ENCODE measurements at places on chromosomes 11 and 22.
A peak's percentile ranks its signal among the peaks of the same experiment; 100 is the strongest.

DNA sequence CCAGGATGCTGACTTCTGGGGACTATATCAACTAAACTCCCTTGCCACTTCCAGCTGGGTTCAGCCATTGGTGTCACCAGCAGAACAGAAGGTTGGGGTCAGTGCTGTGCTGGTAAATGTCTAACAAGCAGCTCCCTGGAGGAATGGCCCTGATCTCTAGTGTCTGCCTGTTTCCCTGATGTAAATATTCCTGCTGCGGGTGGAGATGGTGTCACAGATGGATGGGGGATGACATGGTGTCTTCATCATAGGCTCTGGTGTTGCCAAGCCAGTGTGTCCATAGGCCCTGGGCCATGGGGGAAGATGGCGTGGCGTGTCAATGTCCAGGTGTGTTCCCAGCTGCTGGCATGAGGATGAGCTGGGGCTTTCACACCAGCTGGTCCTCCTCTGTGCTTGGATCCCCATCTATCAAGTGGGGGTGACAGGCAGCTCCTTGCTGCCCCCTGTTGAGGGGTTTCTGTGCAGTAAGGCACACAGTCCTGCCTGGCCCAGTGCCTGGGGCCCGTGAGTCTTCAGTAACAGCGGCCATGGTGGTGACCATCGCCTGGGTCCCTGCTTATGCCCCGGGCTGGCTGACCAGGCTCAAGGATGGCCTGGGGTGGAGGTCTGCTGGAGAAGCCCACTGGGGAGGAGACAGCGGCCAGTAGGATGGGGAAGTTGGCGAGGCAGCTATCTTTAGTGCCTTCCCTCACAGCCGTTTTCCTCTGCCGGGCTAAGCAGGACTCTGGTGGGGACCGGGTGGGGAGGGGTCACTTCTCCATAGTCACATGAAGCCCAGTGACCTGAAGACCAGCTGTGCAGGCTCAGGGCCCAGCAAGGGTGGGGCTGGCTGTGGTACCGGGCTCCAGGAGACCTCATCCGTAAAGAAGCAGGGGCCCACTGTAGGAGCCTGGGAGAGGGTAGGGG is 12.7 kb downstream of the RPL3 start:
- no peak for DNase-seq

- peak; percentile 32 for DNase-seq
Observed at GRCh38 chr11:97909614-97910399, 1110.9 kb upstream of the CNTN5 start.

GRCh38 chr11:134581966-134582769 is 170.1 kb upstream of the B3GAT1 start:
- no peak for DNase-seq

GRCh38 chr11:15920856-15921629 is 435.3 kb downstream of the SOX6 start:
- DNase-seq: no peak

- DNase-seq: no peak
Observed at GRCh38 chr11:86277741-86278140, 24.3 kb upstream of the HIKESHI start.

DNA sequence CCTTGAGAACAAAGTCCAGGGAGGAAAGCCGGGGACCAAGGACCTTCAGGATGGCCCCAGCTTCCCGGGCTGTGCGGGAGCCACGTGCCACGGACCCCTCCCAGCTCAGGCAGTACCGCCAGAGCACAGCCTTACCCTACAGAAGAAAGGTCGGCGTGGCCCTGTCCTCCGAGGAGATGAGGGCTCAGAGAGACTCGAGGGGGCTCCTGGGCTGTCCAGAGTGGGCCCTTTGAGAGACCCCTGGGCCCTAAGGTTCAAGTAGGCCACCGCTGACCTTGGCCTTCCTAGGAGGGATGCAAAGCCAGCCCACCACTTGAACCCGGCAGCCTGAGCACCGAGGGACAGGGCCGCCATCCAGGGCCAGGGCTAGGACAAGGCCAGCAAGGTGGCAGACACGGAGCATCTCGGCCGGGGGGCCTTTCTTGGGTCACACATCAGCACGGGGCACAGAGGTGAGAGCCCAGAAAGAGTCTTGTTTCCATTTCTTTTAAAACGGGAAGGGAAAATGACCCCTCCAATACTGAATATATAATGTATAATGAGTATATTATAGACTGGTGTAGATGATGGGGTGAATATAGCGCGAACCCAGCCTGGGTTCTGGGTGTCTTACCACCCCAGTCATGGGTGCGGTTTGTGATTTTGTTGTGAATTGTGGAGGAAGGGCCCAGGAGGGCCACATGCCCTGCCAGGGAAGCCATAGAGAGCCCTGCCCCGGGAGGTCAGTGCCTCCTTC is 34.4 kb upstream of the PPARA start:
- DNase-seq: no peak

GRCh38 chr11:62344210-62344609 is 7.0 kb downstream of the ASRGL1 start:
- no peak for DNase-seq

GRCh38 chr11:61499816-61500491 is 8.6 kb upstream of the LRRC10B start:
- DNase-seq: no peak

DNA sequence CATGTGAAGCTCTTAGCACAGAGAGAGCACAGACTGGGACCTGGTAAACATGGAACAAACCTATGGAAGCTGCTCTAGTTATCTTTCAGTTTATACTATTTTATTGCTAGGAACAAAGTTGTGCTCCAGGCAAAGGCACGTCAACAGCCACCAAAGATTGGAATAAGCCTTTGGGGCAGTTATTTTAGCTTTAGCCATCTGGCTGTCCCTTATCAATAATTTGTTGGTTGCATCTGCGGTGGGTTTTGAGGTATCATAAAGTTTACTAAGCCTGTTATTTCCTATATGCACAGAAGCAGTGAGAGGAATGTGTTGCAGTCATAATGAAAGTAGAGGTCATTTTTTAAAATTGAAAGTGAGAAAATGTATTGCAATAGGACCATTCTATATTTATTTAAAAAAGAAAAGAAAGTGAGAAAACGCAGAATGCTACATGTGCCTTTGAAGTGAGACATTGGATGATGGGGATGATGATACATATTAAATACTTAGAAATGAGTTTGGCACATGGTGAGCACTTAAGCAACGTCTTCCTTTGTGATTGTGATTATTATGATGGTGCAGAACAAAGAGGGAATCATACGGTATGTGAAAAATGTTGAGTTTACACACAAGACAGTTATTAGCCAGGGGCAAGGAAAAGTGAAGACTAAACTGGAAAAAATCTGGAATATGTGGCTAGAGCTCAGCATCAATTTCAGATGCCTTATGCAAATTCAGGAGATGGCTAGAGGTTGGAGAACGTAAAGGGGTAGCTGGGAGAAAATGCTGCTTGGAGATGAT is 58.3 kb downstream of the PRR5L start:
- peak; percentile 94 for DNase-seq

DNA sequence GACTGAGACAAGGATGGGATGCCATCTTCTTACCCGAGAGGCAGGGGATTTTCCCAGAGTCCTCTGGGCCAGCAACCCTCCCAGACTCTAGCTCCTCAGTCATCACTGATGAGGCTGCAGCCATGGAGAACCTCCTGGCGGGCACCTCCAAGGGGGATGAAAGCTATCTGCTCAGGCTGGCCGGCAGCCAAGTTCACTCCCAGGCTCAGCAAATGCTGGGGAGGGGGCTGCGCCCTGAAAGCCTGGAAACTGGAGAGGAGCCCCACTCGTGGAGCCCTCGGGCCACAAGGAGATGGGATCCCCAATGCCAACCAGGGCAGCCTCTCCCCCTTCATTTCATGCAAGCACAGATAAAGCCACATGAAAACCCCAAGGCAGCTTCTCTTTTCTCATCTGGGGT is 75.0 kb downstream of the CACNA1I start:
- no peak for DNase-seq

DNA sequence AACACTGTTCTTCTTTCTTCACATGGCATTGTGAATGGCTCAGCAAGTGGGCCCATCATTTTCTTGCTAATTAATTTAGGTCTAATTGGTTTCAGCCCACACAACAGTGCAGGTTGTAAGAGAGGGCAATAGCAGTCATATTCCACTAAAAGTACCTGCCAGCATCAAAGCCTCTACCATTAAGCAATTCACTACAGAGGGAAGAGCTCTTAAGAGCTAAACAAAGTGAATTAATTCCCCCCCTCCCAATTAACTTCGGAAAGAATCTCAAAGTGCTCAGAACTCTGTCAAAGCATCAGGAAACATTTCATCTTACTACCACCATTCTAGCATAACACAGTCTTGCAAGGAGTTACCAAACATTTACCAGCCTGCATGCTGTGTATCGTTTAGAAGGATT is 133.9 kb upstream of the UBASH3B start:
- DNase-seq: no peak

GRCh38 chr11:84887055-84887629 is 740.0 kb downstream of the DLG2 start:
- DNase-seq: peak; percentile 19

DNA sequence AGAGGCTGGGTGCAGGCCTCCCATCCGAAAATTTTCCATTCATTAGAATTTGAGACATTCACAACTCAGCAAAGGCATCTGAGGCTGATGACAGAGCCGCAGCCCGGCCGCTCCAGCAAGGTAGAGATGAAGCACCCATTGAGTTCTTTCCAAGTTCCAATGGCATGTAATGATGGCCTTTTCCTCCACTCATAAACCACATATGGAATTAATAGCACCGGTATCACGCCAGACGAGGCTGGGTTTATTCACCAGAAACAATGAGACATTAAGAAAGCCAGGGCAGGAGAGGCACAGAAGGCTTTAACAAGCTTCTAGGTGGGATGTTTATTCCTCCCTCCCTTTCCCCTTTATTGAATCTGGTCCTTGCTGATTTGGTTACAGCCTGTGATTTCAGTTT is 534.4 kb downstream of the MN1 start:
- peak; percentile 82 for DNase-seq

DNA sequence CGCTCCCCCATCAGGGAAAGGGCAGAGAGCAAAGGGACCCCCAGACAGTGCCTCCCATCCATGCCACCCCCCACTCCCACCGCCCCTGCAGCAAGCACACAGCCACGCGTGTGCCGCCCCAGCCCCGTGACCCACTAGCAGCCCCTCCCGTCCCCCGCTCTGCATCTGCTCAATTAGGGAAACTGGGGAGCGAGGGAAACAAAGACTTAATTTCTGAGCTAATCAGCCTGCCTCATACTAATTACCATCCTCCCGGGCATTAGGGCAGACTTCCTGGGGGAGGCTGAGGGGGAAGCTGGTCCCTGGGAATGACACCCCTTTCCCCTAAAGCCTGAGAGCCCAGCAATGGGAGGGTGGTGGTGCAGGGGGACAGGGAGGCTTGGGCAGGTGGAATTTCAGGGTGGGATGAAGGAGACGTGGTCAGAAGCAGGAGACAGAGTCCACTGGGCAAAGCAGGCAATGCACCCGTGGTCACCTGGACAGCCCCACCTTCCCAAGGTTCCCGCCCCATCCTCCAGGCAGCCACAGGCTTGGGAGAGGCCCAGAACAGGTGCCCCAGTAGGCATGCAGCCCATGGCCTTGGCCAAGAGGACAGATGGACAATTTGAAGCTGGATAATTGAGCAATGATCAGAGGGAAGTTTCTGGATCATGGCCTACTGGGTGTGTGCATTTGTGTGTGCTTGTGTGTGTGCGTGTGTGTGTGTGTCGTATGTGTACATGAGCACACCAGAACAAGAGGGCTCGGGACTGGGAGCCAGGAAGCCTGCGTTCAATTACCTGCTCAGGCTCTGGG is 20.6 kb downstream of the ELFN2 start:
- DNase-seq: no peak

GRCh38 chr11:114019046-114019445 is 40.5 kb upstream of the ZBTB16 start:
- no peak for DNase-seq

GRCh38 chr11:113473983-113474361 is 1.2 kb downstream of the DRD2 start:
- DNase-seq: no peak

GRCh38 chr11:75582895-75583717 is 21.1 kb downstream of the SERPINH1 start:
- DNase-seq: peak; percentile 87

GRCh38 chr11:17611049-17611448 is 64.0 kb downstream of the OTOG start:
- DNase-seq: no peak

DNA sequence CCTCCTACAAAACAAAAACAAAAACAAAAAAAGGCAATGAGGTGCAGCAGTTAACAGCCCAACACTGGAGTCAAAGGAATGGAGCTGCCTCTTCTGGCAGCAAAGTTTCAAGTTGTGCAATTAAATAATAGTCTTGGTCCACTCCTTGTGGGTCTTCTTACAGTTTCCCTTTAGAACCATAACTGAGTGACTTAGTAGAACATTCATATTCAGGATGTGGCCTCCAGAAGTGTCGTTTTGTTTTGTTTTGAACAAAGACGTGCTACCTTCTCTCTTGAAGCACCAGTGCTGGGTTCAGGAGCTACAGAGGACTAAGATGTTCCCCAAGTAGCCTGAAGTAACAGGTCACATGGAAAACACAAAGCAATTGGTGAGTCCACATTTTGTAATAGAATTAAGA is 2.0 kb upstream of the JAML start:
- DNase-seq: no peak

- DNase-seq: no peak
Observed at GRCh38 chr11:82924522-82925224, 23.1 kb downstream of the DDIAS start.

GRCh38 chr11:125079151-125079877 is 16.2 kb downstream of the SLC37A2 start:
- no peak for DNase-seq

DNA sequence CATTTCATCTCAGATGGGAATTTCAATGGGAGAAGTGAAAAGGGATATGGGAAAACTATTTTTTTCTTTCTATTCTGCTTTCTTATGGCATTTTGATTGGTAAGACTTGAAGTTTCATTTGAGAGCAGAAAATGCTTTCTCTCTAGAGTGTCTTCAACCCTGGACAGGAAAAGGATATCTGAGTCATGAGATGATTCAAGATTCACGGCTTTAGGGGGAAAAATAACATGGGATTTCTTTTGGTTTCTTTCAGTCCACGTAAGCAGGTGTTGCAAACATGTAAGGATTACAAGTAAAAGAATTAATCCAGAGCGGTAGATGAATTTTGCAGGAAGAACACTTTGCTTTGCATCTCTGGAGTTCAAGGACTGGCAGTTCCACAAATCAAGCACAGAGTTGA is 1001.0 kb upstream of the TENM4 start:
- DNase-seq: peak; percentile 15

GRCh38 chr11:116537709-116538108 is 235.1 kb downstream of the BUD13 start:
- DNase-seq: no peak

- DNase-seq: no peak
Observed at GRCh38 chr11:117087446-117087845, 10.8 kb downstream of the SIK3 start.

GRCh38 chr11:117700551-117700950 is 96.5 kb downstream of the DSCAML1 start:
- no peak for DNase-seq

DNA sequence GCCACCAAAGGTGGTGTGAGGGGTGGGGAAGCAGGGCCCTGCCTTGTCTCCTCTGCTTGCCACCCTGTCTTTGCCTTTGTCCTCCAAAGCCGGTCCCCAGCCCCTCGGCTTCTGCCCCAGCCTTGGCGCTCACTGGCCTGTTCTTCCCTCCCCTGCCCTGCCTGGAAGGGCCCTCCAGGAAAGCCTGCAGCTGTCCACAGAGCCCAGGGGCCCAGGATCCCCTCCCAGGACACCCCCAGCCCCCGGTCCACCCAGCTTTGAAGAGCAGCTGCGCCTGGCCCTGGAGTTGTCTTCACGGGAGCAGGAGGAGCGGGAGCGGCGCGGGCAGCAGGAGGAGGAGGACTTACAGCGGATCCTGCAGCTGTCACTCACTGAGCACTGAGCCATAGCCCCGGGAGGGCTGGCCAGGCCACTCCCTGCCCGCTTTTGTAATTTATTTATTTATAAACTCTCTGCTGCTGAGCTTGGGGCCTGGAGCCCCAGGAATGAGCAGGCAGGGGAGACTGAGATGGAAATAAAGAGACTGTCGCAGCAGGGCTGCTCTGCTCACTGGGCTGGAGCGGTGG is 1.3 kb upstream of the SSH3 start:
- peak; percentile 47 for DNase-seq
